Temporal lobe (tissue), 4 donors: ENCODE measurements at places on chromosomes 5 and 9. TPM values are rescaled to one million over a fixed set of nuclear protein-coding genes. Genes with fewer than 3 reads are reported as not detected.

FYB1 gene
- total RNA-seq: 1.5 TPM

SLC36A2 gene
- total RNA-seq: not detected

DPYSL3 gene
- 925 TPM for total RNA-seq

PCDHB12 gene
- total RNA-seq: 15.0 TPM

NDST1 gene
- total RNA-seq: 28.0 TPM

PARP8 gene
- total RNA-seq: 44.0 TPM

GNA14 gene
- total RNA-seq: 0.98 TPM

FBP2 gene
- total RNA-seq: not detected

PLAA gene
- 36.9 TPM for total RNA-seq

TTLL11 gene
- total RNA-seq: 13.3 TPM

FGF1 gene
- total RNA-seq: 6.1 TPM

FOXI1 gene
- not detected for total RNA-seq

LCN12 gene
- total RNA-seq: 0.74 TPM

HNRNPK gene
- 543 TPM for total RNA-seq

FLT4 gene
- 2.0 TPM for total RNA-seq

ADGRV1 gene
- 150 TPM for total RNA-seq

HRH2 gene
- total RNA-seq: 3.0 TPM

CHSY3 gene
- 14.8 TPM for total RNA-seq

PLEKHG4B gene
- 4.7 TPM for total RNA-seq

TNIP1 gene
- total RNA-seq: 17.9 TPM

BARHL1 gene
- total RNA-seq: not detected

RECK gene
- total RNA-seq: 8.6 TPM

KCTD16 gene
- 17.5 TPM for total RNA-seq

ELL2 gene
- total RNA-seq: 14.8 TPM

PKD2L2 gene
- total RNA-seq: under 0.01 TPM

ELAVL2 gene
- 196 TPM for total RNA-seq

C9 gene
- not detected for total RNA-seq

TMEM232 gene
- 11.8 TPM for total RNA-seq

TIFAB gene
- under 0.01 TPM for total RNA-seq

PCDH1 gene
- 49.2 TPM for total RNA-seq

FSTL4 gene
- 0.98 TPM for total RNA-seq

FSD1L gene
- total RNA-seq: 112 TPM

ECSCR gene
- total RNA-seq: 3.4 TPM

BTNL8 gene
- total RNA-seq: under 0.01 TPM

SLC25A48 gene
- 1.2 TPM for total RNA-seq

PCAT7 gene
- total RNA-seq: not detected

DMRT3 gene
- not detected for total RNA-seq

SHROOM1 gene
- 2.2 TPM for total RNA-seq

MYOZ3 gene
- 3.9 TPM for total RNA-seq

PSAT1 gene
- total RNA-seq: 41.6 TPM

SPEF2 gene
- 17.5 TPM for total RNA-seq

CNTNAP3B gene
- total RNA-seq: 17.7 TPM

TPD52L3 gene
- not detected for total RNA-seq

DMGDH gene
- total RNA-seq: 2.0 TPM

TSSK1B gene
- not detected for total RNA-seq

FREM1 gene
- 1.7 TPM for total RNA-seq

PDZD2 gene
- 39.1 TPM for total RNA-seq

PCDHA5 gene
- 6.6 TPM for total RNA-seq

EGFLAM gene
- 4.2 TPM for total RNA-seq
